ENCODE measurements at places on chromosomes 11 and 22. TPM values are rescaled to one million over a fixed set of nuclear protein-coding genes. Genes with fewer than 3 reads are reported as not detected.
A peak's percentile ranks its signal among the peaks of the same experiment; 100 is the strongest.

DNA sequence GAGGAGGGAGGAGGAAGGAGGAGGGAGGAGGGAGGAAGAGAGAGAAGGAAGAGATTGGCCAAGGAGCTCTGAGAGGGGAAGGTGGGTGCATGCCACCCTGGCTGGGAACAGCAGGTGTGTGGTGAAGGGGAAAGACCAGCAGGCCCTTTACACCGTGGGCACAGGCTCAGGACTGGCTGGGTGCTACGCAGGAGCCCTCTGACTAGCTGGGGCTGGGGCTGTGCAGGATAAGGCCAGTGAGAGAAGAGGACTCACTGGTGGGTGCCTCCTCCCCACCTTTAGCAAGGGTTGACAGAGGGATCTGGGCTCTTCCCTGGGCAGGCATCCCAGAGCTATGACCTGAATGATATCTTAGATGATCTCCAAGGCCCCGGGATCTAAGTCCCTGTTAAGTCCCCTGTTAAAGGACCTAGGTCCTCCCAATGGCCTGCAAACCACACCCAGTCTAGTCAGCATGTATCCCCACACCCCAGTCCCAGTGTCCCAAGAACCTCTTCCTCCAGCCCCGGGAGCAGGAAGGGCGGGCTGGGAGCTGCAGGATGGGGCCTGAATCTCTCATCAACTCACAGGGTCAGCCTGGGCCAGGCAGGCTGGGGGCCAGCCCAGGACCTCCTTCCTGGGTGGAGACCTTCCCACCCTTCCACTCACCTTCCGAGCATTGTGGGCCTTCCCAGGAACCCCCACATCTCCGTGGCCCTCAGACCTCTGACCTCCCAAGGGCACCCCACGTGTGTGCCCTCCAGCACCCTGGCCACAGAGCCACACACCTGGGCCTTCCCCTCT, 55.4 kb downstream of the CDKN1C start:
- peak overlapping the region; percentile 36 for H3K27ac ChIP-seq
- no peak overlapping the region for H3K4me3 ChIP-seq
- H3K27me3 ChIP-seq = no peaks in the 10 kb centered on the region
- DNase-seq = no peak

- no peak for DNase-seq
- H3K27ac ChIP-seq = peak overlapping the region; percentile 45
- no peak overlapping the region for H3K4me3 ChIP-seq
- no peaks in the 10 kb centered on the region for H3K27me3 ChIP-seq
- H3K4me1 ChIP-seq = peaks cover 7% of the 10 kb centered on the region
- H3K36me3 ChIP-seq = peaks cover 8% of the 10 kb centered on the region
Measured at GRCh38 chr11:71151561-71151960, 100.8 kb downstream of the SHANK2 start.

- no peak for DNase-seq
- H3K36me3 ChIP-seq = no peaks in the 10 kb centered on the region
- no peak overlapping the region for H3K27ac ChIP-seq
Measured at GRCh38 chr11:57219021-57219627, 17.9 kb downstream of the APLNR start.

- no peak overlapping the region for H3K27ac ChIP-seq
- H3K27me3 ChIP-seq = no peaks in the 10 kb centered on the region
- no peaks in the 10 kb centered on the region for H3K36me3 ChIP-seq
Measured at GRCh38 chr11:11363674-11364073, 10.6 kb upstream of the CSNK2A3 start.

The LRRC55 gene
- not detected for total RNA-seq

The NLRP10 gene
- total RNA-seq = 0.14 TPM

The PLCB3 gene
- total RNA-seq = 37.5 TPM

Measured in Caco-2 (cell line).